ENCODE measurements at places on chromosomes 11 and 22. TPM values are rescaled to one million over a fixed set of nuclear protein-coding genes. Genes with fewer than 3 reads are reported as not detected.

DNA sequence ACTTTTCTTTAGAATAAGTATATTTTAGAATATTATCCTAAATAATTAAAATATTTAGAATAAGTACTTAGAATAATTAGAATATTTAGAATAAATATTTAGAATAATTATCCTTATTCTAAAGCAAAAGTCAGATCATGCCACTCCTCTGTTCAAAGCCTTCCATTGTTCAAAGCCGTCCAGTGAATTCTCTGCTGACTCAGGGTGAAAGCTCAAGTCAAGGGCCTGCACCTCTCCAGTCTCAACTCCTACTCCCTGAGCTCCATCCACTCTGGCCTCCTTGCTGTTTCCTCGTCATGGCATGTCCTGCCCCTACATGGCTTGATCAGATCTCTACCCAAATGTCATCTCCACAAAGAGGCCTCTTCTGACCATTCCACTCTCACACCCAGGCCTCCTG, 30.0 kb downstream of the PLEKHA7 start:
- no peak for DNase-seq

OR52E8 gene
- polyA plus RNA-seq = not detected

GRCh38 chr22:49048591-49048990, 779.1 kb downstream of the BRD1 start:
- DNase-seq = no peak

DNA sequence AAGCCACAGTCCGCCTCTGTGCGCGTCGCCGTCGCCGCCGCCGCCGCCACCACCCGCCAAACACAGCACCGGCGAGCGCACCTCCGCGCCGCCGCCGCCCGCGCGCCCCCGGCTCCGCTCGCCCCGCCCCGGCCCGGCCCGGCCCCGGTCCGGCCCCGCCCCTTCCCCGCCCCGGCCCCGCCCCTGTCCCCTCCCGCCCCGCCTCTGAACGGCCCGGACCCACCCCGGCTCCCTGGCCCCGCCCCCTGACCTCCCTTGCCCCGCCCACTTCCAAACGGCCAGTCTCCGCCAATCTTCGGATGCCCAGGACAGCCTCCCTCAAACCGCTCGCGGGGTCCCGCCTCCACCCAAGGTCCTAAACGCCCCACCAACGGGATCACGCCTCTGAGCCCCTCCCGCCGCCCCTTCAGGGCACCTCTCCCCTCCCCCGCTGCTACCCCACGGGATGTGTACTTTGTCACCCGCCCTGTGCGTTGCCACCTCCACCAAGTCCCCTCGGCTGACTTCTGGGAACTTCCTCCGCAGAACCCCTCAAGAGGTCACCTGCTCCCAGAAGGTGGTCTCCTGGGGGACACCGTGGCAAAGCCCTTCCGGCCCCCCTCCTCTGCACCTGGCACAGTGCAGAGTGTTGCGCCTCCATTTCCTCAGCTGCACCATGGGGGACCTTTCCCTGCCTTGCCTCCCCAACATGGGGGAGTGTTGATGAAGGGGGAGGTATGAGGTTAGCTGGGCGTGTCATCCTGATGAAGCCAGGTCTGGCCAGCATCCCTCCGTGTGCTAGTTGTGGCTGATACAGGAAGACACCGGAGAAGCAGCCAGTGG, at the start of gene KIAA0930:
TSS of gene KIAA0930 (minus strand) at position 85 of the 822 bp plus-strand sequence. CDS start 191 bp downstream, outside the sequence.
- no peak for DNase-seq

CDC42BPG gene
- polyA plus RNA-seq = 5.5 TPM

PPM1F gene
- 32.7 TPM for polyA plus RNA-seq

DNA sequence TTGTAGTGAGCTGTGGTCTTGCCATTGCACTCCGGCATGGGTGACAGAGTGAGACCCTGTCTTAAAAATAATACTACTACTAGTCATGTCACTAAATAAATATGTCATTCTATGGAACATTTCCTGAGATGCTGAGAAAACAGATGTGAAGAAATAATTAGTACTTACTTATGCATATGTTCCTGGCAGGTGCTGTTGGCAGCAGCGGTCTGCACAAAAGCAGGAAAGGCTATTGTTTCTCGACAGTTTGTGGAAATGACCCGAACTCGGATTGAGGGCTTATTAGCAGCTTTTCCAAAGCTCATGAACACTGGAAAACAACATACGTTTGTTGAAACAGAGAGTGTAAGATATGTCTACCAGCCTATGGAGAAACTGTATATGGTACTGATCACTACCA, 8.8 kb downstream of the ARCN1 start:
- no peak for DNase-seq
